ENCODE measurements at places on chromosomes 5 and 9. TPM values are rescaled to one million over a fixed set of nuclear protein-coding genes. Genes with fewer than 3 reads are reported as not detected.

The ARHGEF28 gene
- total RNA-seq, result 65.4 TPM

The TRPM6 gene
- total RNA-seq, result 1.2 TPM

The MEIKIN gene
- not detected for total RNA-seq

DNA sequence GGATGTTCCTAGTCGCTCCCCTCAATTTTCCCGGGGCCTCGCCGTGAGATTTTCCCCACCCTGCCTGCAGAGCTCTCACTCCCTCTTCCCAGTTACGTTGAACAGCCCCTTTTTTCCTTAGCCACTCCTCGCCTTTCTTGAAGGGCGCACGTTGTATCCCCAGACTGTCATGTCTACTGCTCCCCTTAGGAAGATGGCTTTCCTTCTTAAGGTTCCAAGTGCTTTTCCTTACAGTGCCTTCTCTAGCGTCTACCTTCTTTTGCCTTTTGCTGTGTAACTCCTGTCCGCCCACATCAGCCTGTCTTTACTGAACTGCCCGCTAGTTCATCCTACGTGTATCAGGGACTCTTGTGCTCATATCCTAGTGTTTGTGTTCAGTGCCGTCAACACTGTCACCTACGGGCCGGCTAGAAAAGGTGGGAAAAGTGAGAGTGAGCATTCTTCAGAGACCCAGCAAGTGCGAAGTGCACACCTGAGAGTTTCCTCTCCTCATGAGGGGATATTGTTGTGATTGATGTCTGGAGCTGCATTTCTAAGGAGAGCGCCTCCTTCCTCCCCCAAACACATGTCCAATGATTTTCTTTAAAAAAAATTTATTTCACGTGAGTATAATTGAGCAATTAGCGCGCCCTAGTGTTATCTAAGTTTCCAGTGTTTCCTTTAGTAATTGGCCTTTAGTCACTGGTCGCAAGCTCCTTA lies 764 bp downstream of the CAMLG start:
- peaks cover 7% of the 10 kb centered on the region for H3K4me1 ChIP-seq
- H3K4me3 ChIP-seq, result peak overlapping the region; percentile 92
- DNase-seq, result peak; percentile 28
- no peaks in the 10 kb centered on the region for H3K27me3 ChIP-seq

DNA sequence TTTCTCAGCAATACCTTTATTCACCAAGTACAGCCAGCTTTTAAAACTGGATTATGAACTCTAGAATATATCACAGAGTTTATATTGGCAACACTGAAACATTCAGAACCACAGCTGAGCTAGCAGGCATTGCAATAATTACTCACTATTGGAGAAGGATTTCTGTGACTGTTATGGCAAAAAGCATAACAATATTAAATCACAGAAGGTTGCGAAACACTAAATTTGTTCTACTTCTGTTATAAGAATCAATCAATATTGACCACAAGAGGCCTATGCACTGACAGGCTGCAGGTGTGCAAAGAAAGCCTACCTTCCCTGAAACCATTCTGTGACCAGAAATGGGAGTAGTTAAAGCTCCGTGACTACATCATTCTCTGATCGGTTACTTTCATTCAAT lies 59.2 kb downstream of the AP3B1 start:
- no peak overlapping the region for H3K4me3 ChIP-seq
- no peaks in the 10 kb centered on the region for H3K4me1 ChIP-seq
- H3K36me3 ChIP-seq, result no peaks in the 10 kb centered on the region
- no peaks in the 10 kb centered on the region for H3K27me3 ChIP-seq
- H3K27ac ChIP-seq, result no peak overlapping the region
- no peak for DNase-seq

The CATSPER3 gene
- 0.32 TPM for total RNA-seq

The ADAMTS19 gene
- not detected for total RNA-seq

All from breast epithelium (tissue), 4 donors.